ENCODE measurements at places on chromosomes 1 and 21.

DNA sequence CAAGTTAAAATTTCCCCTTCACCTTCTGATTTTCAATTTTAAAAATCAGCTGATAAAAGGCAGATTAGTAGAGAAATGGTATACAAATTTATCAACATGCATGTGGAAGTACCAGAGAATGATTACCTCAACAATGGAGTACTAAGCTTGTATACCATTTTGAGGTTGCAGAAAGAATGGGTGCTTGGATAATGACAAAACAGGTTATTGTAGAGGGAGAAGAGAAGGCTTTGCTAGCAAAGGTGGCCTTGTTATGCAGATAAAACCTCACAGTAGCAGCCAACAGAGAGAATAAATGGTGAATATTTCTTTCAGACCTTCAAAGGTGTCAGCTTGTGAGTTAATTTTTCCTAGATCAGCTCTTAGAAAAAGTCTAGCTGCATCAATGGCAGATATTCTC is 1174.9 kb upstream of the ADGRL4 start:
- no peak for DNase-seq

DNA sequence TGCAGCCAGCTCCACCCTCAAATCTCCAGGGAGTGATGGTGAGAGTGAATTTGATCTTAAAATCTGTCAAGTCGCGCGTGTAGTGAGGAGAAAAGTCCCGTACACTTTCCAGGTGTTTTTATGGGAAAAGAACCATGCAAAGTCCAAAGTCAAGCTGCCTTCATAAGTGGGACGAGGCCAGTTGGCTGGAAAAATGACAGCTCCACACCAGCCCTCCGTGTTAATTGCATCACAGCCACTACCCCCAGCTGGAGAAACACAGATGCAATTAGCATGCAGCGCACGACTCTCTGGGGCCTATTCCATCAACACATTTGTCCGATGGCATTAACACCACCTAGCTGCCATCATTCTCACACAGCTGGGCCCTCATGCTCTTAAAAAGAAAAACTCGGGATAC is 68.4 kb downstream of the KLHDC7A start:
- DNase-seq, result no peak

DNA sequence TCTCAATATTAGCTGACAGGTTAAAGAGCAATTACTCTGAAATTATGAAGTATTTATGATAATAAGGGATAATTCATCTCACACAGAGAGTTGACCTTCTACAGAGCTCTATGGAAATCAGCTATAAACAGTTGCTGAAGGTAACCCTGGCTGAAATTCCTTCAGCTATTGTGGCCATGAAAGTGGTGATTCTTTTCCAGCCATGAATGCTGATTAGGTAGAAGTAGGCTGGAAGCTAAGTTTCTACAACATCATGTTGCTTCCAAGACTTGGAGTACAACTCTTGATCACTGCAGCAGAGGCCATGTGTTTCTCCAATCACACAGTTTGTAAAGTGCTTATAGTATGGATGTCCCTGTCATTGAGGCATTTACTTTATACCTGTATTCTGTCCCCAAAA is 2128.9 kb downstream of the MRPL39 start:
- DNase-seq, result no peak

- DNase-seq, result no peak
These were observed 62.1 kb downstream of the MEF2D start for GRCh38 chr1:156438278-156438987.

DNA sequence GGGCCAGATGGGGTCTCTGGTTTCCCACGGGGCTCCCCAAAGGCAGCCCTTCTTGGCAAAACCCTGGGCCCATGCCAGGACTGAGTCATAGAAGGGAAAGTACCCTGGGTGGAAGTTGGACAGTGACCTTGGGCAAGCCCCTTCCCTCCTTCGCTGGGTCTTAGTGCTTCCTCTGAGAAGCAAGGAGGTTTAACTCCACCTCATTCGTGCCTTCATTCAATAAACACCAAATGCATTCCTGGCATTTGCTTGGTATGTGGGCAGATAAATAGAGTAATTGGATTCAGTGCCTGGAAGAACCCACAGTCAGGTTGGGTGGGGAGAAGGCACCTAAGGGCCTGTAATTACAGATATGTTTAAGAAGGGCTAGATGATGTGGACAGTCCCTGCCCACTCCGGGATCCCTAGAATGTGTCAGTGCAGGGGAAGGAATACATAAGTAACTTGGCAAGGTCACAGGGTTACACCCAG is 36.3 kb upstream of the CITED4 start:
- DNase-seq, result peak; percentile 36

GRCh38 chr1:211829343-211830054 is 1.1 kb downstream of the LPGAT1 start:
- DNase-seq, result no peak

DNA sequence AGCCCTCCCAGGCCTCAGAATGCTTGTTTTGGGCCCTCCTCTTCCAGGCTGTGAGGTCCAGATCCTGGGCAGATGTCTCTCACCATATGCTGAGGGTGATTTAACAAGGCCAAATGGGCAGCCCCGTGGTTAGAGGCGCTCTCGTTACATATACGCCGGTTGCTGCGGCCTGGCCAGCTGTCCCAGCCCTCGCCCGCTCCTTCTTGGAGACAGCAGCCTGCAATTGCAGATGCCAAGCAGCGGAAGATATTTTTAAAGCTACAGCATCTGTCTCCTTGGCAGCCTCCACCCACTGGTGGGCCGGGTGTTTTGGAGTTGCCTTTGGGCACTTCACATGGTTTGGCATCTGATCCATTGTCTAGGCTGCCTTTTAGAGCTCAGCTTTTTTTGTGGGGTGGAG is 178.8 kb upstream of the NFIA start:
- no peak for DNase-seq

DNA sequence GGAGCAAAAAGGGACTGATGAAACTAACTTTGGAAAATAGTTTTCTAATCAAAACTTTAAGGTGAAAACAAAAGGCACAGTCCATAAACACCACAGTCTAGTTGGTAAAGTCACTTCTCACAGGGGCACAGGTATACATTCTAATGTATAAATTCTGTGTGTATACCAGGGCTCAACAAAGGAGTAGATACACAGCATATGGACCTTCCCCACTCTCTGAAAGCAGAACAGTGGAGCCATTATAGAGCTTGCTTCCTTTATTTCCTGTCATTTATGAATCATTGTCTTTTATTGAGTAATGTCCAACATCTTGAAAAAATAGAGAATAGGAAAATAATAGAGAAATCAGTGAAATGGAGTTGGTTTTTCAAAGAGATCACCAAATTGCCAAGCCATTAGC is 746.5 kb upstream of the CHRM3 start:
- DNase-seq, result no peak

DNA sequence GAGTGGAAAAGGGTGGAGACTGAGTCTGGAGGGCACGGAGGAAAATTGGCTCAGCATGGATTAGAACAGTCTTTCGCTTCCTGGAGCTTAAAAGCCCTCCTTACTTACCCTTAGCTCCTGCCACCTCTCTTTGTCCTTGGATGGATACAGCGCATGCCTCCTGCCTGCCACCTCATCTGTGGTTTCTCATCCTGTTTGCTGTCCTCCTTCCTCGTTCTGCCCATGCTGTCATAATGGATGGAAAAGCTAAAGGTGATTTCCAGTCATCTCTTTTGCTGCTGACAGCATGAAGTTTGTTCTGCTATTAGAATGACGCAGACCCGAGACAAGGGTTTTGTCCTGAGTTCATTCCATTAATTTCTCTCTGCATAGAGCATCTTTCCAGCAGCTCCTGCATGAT is 425.9 kb downstream of the KIF26B start:
- no peak for DNase-seq

DNA sequence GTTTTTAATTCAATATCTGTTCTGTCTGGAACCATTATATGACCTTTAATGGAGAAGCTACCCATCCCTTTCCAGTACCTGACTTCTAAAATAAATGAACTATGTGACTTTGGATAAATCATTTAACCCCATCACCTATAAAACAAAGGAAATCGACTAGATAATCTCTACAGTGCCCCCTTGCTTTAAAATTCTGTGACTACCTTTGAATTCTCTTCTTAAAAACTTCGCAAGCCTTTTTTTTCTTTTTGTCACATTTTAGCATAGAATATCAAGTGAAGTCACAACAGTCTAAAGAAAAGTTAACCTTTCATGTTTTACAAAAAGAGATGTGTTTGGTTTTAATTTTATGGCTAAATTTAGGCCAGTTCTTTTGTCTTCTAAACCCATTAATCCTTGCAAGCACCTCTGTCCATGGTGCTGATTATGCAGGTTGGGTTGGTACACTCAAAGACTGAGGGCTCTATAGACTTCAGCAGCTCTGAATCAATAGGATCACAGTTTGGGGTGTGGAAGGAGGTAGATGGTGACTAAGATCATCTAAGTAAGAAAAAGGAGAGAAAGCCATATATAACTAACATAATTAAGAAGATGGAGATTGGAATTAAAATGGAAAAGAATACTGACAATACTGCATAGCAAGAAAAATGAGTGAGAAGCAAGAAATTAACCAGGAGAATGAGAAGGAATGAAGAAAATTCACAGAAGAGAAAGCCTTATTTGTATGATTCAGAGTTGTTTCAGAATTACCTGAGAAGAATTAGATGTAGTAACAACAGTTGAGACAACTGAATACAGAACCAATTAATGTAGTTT is 59.2 kb downstream of the TBX15 start:
- DNase-seq, result no peak
